ENCODE measurements at places on chromosomes 13 and 19. TPM values are rescaled to one million over a fixed set of nuclear protein-coding genes. Genes with fewer than 3 reads are reported as not detected.

The ZIC2 gene
- total RNA-seq, result 7.1 TPM

The CUL4A gene
- 53.9 TPM for total RNA-seq

The ELAVL1 gene
- 67.1 TPM for total RNA-seq

The SNRPA gene
- total RNA-seq, result 146 TPM

The FPR1 gene
- total RNA-seq, result 0.11 TPM

The CD37 gene
- total RNA-seq, result not detected

The KLK14 gene
- 0.71 TPM for total RNA-seq

The CABP5 gene
- not detected for total RNA-seq

The APOC4 gene
- total RNA-seq, result not detected

The ZNF844 gene
- total RNA-seq, result not detected

The MCEMP1 gene
- total RNA-seq, result not detected

The NLRP4 gene
- not detected for total RNA-seq

The EID2 gene
- 46.4 TPM for total RNA-seq

The CAPS gene
- 0.86 TPM for total RNA-seq

The CAPN12 gene
- total RNA-seq, result 5.9 TPM

The PALM gene
- 18.2 TPM for total RNA-seq

The ZNF296 gene
- 12.3 TPM for total RNA-seq

The PSG7 gene
- total RNA-seq, result 0.07 TPM

The GAPDHS gene
- total RNA-seq, result 0.16 TPM

The COX6B2 gene
- total RNA-seq, result 1.2 TPM

The FFAR2 gene
- total RNA-seq, result not detected

The GFY gene
- total RNA-seq, result 0.08 TPM

The GPR12 gene
- not detected for total RNA-seq

The FPR3 gene
- total RNA-seq, result not detected

The OR10H1 gene
- total RNA-seq, result not detected

The CPT1C gene
- total RNA-seq, result 13.2 TPM

The ZNF211 gene
- total RNA-seq, result 6.1 TPM

The S1PR4 gene
- total RNA-seq, result not detected

Measured in A549 treated with GW870086 at 1 μM for 4 hours (cell line).